ENCODE measurements at places on chromosomes 7 and 10.
A peak's percentile ranks its signal among the peaks of the same experiment; 100 is the strongest.

DNA sequence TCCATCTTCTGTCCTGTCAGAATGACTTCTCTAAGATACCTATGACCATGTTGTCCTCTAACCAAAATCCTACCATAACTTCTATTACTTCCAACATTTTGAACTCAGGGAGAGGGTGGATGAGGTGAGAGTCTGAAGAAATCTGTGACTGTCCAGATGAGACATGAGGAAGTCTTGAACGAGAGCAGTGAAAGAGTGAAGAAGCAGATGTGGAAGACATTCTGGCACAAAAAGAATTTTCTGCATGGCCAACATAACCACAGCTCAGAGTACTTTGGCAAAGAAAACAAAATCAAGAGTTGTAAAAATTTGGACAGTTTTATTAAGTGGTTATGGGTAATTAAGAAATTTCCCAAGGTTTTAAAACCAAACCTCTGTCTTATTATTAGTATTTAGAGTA, 141.6 kb downstream of the CPEB3 start:
- DNase-seq = no peak

DNA sequence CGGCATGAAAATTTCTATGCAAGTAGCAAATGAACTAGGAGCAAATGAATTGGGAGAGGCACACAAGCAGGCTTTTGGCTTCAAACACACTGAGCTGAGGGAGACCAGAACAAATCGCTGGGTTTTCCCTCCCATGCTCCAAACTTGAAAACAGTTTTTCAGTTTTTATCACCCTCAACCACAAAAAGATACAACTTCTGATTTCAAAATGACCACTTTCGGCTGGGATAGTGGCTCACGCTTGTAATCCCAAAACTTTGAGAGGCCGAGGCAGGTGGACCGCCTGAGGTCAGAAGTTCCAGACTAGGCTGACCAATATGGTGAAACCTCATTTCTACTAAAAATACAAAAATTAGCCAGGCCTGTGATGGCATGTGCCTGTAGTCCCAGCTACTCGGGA, 9.0 kb upstream of the CHUK start:
- DNase-seq = no peak

- DNase-seq = no peak
Observed at GRCh38 chr10:108252771-108253170, 1088.3 kb upstream of the SORCS1 start.

DNA sequence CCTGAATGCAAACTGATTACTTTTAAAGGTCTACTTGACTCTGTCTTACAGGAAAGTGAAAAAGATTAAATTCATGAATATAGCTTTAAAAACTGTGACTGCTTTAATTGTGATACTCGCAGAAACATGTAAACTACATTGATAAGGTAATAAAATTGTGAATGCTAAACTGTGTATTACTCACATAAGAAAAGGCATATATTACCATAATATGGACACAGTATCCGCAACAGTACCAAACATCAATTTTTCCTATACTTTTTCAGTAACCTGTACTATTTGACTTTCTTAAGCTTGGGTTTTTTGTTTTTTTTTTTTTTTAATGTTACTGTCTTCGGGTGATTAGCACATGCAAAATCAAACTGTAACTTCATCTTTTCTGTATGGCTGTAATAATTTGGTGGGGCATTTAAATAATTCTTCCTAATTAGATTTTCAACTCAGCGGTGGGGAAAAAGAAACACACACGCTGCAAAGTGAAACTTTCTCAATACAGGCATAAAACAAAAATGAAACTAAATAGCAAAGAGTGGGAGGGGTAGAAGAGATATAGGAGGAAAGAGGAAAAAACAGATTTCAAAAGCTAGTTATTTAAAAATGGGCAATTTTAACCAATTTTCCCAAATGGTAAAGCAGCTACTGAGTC, 23.2 kb downstream of the NT5C3A start:
- peak; percentile 58 for DNase-seq

- no peak for DNase-seq
Observed at GRCh38 chr7:81506609-81507008, 263.2 kb downstream of the HGF start.

DNA sequence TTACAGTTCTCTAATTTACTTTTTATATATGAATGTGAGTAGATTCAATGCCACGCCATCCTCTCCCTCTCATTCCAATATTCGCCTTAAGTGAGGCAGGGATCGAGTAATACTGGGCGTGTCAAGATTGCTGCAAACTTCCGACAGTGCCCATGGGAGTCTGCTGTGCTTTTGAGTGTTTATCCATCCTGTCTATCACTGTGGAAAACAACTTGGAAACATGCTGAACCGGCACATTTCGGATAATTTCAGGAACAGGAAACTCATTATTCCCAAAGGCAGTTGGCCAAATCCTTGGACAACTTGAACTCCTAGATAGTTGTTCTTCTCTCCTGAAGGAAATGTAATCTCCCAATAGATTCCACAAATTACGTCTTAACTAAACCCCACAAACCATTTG, 28.5 kb downstream of the PIP4K2A start:
- peak; percentile 18 for DNase-seq

DNA sequence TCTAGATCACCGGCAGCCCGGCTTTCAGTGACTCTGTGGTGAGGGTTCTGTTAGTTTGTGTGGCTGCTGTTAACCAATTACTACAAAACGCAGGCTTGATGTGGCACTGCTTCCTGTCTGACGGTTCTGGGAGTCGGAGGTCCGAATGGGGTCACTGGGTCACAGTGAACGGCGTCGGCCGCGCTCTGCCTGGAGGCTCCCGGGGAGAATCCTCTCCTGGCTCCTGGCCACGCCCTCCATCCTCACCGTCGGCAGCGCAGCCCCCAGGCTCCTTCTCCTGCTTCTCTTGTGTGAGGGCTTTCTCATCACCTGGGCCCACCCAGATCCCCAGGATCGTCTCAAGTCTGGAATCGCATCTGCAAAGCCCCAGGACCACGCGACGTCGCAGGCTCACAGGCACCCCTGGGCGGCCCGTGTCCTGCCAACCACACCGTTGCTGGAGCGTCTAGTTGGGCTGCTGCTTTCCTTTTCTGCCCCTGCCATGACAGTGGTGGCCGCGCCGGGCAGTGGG, 31.8 kb upstream of the NKX6-2 start:
- no peak for DNase-seq

GRCh38 chr10:44673245-44673983, 237.7 kb upstream of the TMEM72 start:
- no peak for DNase-seq

DNA sequence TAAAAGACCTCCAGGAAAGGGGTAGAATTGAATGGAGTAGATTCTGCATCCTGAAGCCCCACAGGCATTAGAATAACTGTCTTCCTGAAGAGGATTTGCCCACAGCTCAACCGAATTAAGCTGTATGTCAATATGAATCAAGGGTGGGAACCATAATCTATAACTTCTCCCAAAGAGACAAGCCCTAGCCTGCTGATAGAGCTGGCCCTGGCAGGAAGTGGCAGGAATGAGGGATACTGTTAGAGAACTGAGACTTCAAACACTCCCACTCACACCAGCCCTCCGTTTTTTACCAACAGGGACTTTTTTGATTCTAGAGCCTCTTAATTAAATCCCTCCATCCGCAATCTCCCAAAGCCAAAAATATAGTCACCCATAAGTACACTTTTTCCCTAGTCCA, 12.2 kb upstream of the DUSP5 start:
- DNase-seq = no peak

DNA sequence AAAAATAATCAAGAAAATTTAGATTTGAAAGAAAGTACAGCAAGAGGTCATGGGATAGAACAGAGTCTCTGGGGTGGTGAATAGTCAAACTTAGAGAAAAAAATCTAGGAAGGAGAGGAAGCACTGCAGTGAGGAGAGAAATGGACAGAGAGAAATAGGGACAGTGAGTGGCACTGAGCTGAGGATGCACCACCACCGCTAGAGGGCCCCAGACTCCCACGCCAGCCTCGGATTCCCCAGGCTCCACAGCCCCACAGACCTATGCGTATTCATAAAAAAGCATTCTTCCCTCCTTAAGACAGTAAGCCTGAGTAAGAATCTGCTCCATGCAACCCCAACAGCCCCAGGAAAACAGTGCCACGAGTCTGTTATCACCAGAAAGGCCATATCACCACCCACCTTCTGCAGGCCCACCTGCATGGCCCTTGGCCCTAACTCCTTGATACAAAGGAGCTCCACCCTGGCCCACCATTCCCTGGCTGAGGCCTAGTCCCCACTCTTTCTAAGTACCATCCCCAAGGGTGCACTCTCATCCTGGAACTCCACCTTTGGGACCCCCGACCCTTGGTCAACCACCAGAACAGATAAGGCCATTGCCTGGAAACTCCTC, 91.0 kb downstream of the ALOX5 start:
- DNase-seq = peak; percentile 67

DNA sequence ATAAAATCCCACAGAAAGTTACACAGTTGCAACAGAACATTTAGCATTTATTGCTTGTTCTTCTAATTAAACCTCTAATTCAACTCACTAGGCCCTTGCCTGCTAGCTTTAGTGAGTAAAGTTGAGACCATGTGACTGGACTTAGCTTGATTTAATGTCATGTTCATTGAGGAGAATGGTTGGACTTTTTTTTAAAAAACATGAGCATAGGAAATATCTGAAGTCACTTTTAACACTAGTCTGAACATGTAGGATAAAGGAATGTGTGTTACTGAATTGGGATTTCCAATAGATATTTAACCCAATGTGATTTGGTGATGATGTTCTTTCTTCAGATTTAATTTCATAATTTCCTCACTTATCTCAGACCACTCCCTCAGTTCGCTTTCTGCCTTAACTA, 24.6 kb upstream of the GLCCI1 start:
- DNase-seq = no peak

DNA sequence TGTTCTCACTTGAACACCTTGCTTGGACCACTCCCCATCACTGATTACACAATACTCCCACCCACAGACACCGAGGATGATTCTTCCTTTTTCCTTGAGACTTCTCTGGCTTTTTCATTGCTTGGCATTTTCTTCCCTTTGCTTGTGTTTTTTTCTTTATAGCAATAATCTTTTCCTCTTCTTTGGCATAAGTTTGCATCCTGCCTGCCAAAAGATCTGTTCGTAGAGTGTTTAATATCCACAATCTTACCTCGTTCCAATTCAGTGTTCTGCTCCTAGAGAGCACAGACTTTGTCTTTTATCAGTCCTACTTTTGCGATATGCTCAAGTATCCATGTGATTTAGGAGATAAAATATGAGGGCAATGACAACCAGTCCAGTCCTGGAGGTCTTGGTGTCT, 303.3 kb upstream of the CDC14C start:
- no peak for DNase-seq

DNA sequence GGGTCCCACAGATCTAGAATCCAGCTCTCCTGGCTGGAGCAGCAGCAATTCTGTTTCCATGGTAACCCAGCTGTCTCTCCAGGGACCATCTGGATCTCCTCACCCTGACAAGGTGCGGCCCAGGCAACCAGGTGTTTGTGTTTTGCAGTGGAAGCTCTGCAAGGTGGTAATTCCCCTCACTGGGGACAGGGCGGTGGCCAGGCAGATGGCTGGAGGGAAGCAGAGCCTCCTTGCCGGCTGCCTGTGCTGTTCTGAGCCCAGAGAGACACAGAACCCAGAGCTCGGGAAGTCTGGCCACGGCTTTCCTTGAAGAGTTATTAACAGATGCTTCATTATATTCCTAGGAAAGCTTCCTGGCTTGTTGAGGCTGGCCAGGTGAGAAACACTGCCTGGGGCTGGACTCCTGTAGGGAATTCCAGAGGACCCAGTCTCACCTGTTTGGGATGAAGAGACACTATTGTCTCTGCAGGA, 118.2 kb upstream of the PPIF start:
- no peak for DNase-seq

DNA sequence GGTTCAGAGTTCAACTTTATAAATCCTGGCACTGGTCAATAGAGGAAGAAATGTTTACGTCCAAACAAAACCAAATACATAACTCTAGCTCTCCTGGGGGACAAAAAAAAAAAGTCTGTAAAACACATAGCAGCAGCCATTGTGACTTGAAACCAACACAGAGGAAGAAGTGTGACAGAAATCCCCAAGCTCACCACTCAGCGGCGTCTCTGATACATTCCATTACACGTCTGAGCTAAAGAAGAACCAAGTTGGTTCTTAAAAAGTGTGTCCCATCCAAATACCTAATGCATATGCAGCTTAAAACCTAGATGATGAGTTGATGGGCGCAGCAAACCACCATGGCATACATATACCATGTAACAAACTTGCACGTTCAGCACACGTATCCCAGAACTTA, 58.3 kb upstream of the NANOS1 start:
- no peak for DNase-seq

DNA sequence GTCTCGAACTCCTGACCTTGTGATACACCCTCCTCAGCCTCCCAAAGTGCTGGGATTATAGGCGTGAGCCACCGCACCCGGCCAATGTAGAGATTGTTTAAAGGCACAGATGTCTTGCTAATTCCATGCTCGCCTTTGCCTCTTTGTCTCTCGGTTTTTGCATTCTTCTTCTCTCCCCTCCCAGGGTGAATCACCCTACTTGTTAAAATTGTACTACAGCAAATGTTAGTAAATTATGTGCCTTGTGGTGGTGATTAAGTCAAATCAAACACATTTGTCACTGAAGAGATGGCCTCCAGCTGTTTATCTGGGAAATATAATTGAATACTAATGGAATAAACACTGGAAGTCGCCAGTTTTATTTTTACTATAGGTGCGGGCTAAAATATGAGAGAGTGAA, 384.4 kb upstream of the AUTS2 start:
- DNase-seq = no peak

DNA sequence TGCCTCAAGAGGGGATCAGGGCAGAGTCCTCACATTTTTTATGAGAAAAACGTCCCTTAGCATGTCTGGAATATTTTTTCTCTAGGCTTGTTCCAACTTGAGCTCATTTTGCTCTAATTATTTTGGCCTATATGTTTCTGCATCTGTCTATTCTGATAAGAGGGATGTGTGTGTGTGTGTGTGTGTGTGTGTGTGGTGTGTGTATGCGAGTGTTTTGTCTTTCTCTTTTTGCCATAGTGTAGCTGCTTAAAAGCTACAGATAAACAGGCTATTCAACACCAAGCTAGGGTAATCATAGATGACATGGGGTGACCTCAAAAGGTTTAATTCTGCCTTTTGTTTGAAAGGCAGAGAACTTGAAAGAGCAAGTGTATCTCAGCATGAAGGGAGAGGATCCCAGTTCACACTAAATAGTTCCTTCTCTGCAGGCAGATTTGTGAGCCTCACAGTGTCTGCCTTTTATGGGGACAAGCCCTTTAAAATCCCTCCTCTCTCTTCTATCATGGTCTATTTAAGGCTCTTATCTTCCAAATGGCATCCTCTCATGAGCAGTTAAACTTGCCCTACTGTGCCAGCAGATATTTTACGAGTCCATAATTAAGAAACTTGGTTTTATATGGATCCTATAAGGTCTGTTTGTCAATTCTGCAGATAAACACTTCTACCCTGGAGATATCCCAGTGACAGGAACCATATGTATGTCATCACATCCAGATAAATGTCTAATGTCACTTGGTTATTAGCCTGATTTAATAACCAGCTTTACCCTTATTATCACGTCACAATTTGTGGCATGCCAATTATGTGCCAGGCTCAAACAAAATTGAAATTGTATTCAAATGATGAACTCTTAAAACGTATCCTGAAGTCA, 202.9 kb upstream of the MTPN start:
- DNase-seq = no peak

All from endothelial cell of umbilical vein (primary cell).